ENCODE measurements at places on chromosomes 4 and X.
A peak's percentile ranks its signal among the peaks of the same experiment; 100 is the strongest.

GRCh38 chr4:177455561-177455970, 13.3 kb upstream of the AGA start:
- no peaks in the 10 kb centered on the region for H3K27me3 ChIP-seq
- H3K27ac ChIP-seq: no peak overlapping the region
- no peaks in the 10 kb centered on the region for H3K36me3 ChIP-seq
- no peak overlapping the region for H3K4me3 ChIP-seq
- peaks cover 2% of the 10 kb centered on the region for H3K4me1 ChIP-seq

DNA sequence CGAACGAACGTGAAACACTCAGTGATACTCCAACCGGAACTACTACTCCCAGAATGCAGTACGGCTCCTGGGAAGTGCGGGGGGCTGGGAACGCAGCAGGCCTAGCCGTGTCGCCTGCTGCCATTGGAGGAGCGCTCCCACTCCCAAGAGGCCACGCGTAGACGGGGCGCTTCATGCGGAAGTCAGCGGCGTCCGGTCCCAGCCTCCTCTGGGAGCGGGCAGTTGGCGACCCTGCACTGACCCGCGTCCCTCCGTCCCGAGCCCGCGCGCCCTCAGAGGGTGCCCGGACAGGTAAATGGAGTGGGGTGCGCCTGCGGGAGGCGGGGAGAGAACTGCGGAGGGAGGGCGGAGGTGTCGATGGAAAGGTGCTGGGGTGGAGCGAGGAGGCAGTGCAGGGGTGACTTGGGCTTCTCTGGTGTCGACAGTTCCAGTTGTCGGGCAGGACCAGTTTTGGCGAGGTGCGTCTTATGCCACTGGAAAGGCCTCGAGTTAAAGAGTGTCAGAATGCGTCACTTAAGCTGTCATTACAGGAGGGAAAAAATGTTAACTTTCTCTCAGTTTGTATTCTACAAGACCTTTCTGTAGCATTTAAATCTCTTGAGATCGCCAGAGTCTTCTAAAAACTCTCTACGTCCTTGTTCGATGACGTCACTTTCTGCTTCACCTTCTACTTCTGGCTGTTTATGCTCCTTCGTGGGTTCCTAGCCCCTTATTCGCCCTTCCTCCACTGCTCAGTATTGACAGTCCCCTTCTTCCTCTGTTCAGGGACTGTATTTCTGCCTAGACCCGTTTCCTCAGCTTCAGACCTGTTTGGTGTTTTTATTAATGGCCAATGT, at the start of gene VAMP7:
Gene VAMP7 (plus strand): TSS at position 188 of the 836 bp plus-strand sequence. CDS start 8,122 bp downstream, outside the sequence.
- no peaks in the 10 kb centered on the region for H3K27me3 ChIP-seq
- H3K4me1 ChIP-seq: peaks cover 21% of the 10 kb centered on the region
- peaks cover 6% of the 10 kb centered on the region for H3K36me3 ChIP-seq
- peak within 1 kb of the TSS; percentile 89 for H3K4me3 ChIP-seq

DNA sequence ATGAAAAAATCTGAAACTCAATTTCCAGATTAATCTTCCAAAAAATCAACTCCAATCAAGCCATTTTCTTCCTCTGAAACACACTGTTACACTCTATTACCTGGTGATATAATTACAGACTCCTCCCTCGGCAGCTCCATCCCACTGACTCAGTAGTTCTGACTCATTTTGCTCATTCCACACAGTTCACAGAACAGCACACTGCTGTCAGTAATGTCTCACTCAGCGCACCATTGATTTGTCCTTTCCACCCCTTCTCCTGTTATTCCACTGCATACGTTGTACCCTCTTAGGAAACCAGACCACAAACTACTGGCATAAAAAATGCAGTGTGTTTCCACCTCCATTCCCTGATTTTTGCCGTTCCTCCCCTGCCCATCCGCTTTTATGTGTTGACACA, 212.7 kb downstream of the SLIT2 start:
- DNase-seq: no peak
- no peaks in the 10 kb centered on the region for H3K27me3 ChIP-seq
- H3K4me3 ChIP-seq: no peak overlapping the region
- no peaks in the 10 kb centered on the region for H3K4me1 ChIP-seq

DNA sequence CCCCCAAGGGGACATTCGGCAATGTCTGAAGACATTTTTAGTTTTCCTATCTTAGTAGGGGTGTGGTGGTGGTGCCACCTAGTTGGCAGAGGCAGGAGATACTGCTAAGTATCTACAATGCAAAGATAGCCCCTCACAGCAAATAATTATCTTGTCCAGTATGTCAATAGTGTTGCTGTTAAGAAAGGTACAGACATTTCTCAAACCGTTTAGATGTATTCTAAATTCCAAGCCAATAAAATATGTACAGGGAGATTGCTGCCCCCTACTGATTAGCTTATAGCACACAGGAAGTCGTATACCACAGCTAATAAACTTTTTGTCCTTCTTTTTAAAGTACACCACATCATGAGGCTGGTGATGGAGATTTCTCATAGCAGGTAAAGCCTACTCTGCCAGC, 260.5 kb downstream of the TMA16 start:
- peak; percentile 19 for DNase-seq
- no peaks in the 10 kb centered on the region for H3K36me3 ChIP-seq
- H3K27me3 ChIP-seq: no peaks in the 10 kb centered on the region
- peaks cover 2% of the 10 kb centered on the region for H3K4me1 ChIP-seq
- H3K27ac ChIP-seq: no peak overlapping the region

GRCh38 chr4:159191989-159192388, 89.1 kb downstream of the RAPGEF2 start:
- no peak for DNase-seq
- peaks cover 1% of the 10 kb centered on the region for H3K36me3 ChIP-seq
- H3K27me3 ChIP-seq: no peaks in the 10 kb centered on the region
- H3K4me3 ChIP-seq: no peak overlapping the region

GRCh38 chr4:138035781-138036258, 206.3 kb downstream of the SLC7A11 start:
- no peak overlapping the region for H3K4me3 ChIP-seq
- no peaks in the 10 kb centered on the region for H3K36me3 ChIP-seq
- no peak for DNase-seq
- no peaks in the 10 kb centered on the region for H3K27me3 ChIP-seq

- H3K4me1 ChIP-seq: peaks cover 4% of the 10 kb centered on the region
- no peak overlapping the region for H3K4me3 ChIP-seq
- H3K36me3 ChIP-seq: no peaks in the 10 kb centered on the region
- peak overlapping the region; percentile 32 for H3K27ac ChIP-seq
Observed at GRCh38 chr4:39181520-39181904, 817 bp upstream of the WDR19 start.

DNA sequence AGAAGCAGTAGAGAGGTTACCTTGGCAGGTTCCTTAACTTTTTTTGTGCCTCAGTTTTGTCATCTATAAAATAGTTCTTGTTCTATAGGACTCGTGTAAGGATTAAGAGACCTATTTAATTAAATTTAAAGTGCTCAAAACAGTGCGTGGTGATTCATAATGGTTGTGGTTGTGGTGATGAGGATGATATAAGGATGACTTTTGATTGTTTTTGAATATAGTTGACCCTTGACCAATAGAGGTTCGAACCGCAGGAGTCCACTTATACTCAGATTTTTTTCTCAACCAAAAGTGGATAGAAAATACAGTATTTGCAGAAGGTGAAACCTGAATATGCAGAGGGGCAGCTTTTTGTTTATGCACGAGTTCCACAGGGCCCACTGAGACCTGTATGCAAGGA, 14.6 kb downstream of the SMAD1 start:
- H3K27me3 ChIP-seq: no peaks in the 10 kb centered on the region
- DNase-seq: no peak

- H3K4me1 ChIP-seq: no peaks in the 10 kb centered on the region
- no peaks in the 10 kb centered on the region for H3K27me3 ChIP-seq
- H3K36me3 ChIP-seq: no peaks in the 10 kb centered on the region
- no peak overlapping the region for H3K27ac ChIP-seq
- no peak for DNase-seq
Observed at GRCh38 chr4:166941629-166942028, 292.7 kb downstream of the SPOCK3 start.

- H3K36me3 ChIP-seq: no peaks in the 10 kb centered on the region
- H3K27me3 ChIP-seq: no peaks in the 10 kb centered on the region
- DNase-seq: no peak
- H3K4me3 ChIP-seq: no peak overlapping the region
Observed at GRCh38 chr4:159283696-159284095, 180.8 kb downstream of the RAPGEF2 start.

GRCh38 chr4:180156684-180157083, 2086.5 kb upstream of the TENM3 start:
- H3K4me1 ChIP-seq: no peaks in the 10 kb centered on the region
- H3K27ac ChIP-seq: no peak overlapping the region
- H3K36me3 ChIP-seq: no peaks in the 10 kb centered on the region
- no peaks in the 10 kb centered on the region for H3K27me3 ChIP-seq
- DNase-seq: no peak
- no peak overlapping the region for H3K4me3 ChIP-seq

DNA sequence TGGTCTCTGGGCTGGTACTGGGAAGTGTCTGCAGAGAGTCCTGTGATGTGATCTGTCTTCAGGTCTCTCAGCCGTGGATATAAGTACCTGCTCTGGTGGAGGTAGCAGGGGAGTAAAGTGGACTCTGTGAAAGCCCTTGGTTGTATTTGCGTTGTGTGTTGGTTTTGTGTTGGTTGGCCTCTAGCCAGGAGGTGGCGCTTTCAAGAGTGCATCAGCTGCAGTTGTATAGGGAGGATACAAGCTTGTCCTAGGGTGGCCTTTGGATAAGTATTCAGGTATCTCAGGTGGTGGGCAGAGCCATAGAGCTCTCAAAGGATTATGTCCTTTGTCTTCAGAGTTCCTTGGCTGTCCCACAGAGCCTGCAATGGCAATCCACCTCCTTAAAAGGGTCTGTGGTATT, 111.6 kb downstream of the MAGEB17 start:
- no peaks in the 10 kb centered on the region for H3K4me1 ChIP-seq
- peaks cover 6% of the 10 kb centered on the region for H3K27me3 ChIP-seq
- no peak overlapping the region for H3K4me3 ChIP-seq
- DNase-seq: no peak
- H3K27ac ChIP-seq: no peak overlapping the region

DNA sequence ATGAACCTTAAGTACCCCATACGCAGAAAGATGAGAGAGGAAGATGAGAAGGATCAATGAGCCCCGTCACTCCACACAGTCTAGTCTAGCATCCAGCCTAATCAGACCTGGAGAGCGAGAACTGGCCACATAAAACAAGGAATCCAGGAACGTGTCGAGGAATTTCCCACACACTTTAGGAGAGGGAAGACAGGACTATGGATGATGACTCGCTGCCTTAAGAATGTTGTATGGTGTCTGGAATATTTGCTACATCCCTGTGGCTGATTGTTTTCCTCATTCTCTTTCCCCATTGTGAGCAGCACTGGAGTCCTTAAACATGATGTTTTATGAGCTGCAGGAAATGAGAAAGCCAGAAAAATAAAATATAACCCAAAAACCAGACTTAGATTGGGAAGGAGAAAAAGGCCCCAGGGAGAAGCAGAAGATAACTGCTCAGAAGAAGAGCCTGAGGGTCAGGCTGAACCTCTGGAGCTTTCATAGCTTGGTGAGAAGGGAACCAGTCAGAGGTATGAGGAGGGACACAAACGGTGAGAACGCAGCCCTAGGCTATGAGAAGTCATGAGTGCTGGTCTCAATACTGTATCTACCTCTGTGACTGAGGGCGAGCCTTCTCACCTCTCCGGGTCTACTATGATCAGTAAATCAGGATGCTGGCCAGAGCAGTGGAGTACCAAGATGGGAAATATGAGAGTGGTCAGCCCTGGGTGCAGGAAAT, 139.5 kb upstream of the NOCT start:
- no peak overlapping the region for H3K4me3 ChIP-seq
- H3K36me3 ChIP-seq: no peaks in the 10 kb centered on the region
- peaks cover 11% of the 10 kb centered on the region for H3K27me3 ChIP-seq

DNA sequence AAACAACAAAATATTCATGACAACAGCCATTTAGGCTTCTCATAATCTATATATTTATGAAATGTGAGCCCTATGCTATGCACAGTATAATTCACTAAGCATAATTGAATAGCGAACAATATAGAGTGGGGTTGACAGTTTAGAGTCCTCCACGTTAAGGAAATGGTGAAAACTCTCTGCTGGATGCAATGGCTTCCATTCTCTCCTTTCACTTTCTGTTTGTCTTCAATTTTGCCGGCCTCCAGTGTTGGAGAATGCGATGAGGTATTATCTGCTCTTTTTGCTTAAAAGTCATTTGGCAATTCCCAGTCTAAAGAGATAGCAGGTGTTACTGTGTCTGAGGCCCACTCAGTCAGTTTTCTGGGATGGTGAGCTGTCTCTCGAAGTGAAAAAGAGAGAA, 52.1 kb downstream of the NPY5R start:
- no peaks in the 10 kb centered on the region for H3K27me3 ChIP-seq
- no peaks in the 10 kb centered on the region for H3K36me3 ChIP-seq
- H3K4me1 ChIP-seq: peaks cover 2% of the 10 kb centered on the region
- DNase-seq: no peak

DNA sequence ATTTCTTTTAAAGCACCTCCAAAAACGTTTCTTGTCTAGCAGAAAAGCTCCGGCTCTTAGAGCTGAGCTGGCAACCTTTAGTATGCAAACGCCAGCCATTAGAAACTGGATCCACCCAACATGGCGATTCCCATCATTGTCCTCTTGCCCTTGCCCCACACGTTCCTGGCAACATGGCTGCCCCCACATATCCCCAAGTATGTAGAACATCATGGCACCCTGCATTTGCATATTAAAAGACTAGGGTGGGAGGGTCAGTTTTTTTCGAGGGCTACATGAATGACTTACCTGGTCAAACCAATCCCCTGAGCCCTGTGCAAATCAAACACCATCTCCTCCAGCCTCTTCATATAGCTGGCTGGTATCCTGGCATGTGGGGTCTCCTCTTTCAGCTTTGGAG, 82.2 kb upstream of the HELT start:
- H3K36me3 ChIP-seq: no peaks in the 10 kb centered on the region
- no peak overlapping the region for H3K27ac ChIP-seq
- DNase-seq: no peak
- H3K4me3 ChIP-seq: no peak overlapping the region

- no peak for DNase-seq
- no peak overlapping the region for H3K27ac ChIP-seq
- no peaks in the 10 kb centered on the region for H3K27me3 ChIP-seq
- H3K4me1 ChIP-seq: peaks cover 8% of the 10 kb centered on the region
- no peak overlapping the region for H3K4me3 ChIP-seq
Observed at GRCh38 chr4:118969359-118969758, 80.7 kb downstream of the SYNPO2 start.

Data from activated CD4-positive, alpha-beta T cell treated with anti-CD3 and anti-CD28 coated beads, Interleukin-2, amount 10 ng/mL, durations not matched to agents 7 days and 5 days (primary cell).